CD8-positive, alpha-beta T cell (primary cell): ENCODE measurements at places on chromosomes 11 and 22.
A peak's percentile ranks its signal among the peaks of the same experiment; 100 is the strongest.

DNA sequence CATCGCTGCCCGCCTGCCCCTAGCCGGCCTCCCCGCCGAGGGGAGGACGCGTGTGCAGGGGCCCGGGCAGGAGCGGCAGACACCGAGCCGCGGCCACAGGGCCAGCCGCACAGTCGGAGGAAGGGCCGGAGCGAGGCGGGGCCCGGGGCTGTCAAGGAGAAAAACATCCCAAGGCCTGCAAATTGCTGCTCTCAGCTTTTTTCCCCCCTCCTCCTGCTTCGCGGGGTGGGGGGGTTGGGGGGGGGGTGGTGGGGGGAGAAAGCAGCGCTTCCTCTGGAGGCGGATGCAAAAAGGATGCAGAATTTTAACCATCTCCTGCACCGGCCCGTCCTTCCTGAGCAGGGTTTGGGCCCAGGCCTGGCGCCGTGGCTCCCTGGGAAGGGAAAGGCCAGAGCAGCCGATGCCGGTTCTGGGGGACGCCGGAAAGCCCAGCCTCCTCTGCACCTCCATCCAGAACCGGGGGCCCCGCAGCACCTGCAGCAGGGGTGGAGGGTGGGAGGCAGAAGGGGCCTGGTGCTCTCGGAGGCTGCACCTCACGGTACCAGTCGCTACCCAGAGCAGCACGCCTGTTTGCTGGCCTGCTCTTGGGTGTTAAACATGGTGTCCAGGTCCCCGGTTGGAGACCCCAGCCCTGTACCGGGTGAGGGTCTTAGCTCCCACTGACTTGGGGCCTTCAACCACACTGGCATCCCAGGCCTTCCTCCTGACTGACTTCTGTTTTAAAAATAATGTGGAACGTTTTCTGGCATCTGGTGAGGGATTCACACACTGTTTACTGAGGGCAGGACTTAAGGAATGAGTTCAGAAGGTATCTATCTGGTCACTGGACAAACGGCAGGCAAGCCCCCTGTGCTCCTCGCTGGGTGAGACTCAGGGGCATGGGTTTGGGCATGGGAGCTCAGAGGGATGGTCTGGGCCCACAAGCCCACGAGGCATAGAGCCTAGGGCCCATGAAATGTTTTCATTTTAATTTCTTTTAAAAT lies 77.4 kb upstream of the WNT7B start:
- DNase-seq = peak; percentile 41

- DNase-seq = peak; percentile 81
Measured at GRCh38 chr11:587978-588380, 11.7 kb downstream of the PHRF1 start.

- DNase-seq = no peak
Measured at GRCh38 chr11:16403851-16404250, 47.5 kb upstream of the SOX6 start.

DNA sequence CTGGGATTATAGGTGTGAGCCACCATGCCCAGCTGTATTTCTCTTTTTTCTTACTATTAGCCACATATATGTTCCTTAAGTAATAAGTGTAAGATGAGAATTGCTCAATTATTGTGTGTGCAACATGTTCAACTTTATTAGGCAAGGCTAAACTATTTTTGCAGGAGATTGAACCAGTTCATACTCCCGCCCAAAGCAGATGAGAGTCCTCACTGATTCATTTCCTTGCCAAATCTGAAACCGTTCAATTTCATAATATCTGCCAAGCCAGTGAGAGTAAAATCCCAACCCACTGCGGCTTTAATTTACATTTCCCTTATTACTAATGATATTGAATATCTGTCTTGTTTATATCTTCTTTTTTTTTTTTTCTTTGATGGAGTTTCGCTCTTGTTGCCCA lies 48.4 kb downstream of the KCNJ4 start:
- DNase-seq = no peak
